Omental fat pad (tissue), 4 donors: ENCODE measurements at places on chromosomes 2 and 18.

DNA sequence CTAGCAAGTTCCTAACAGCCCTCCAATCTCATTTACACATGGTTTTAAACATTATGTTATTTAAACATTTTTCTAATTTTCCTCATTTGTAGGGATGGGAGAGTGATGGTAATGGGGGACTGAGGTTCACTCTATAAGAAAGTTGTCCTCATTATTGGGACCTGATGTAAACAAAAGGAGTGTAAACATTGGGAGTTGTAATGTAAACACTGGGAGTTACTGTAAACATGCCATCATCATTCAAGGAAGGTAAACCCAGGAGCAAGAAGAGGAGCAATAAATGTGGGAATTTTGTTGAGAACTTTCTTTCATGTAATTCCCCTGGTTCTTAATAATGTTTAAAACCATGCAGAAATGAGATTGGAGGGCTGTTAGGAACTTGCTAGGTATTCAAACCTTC, 17.8 kb downstream of the RFTN2 start:
- no peak for DNase-seq

- no peak for DNase-seq
These were observed 25.2 kb downstream of the B3GNT2 start for GRCh38 chr2:62221141-62221540.

- DNase-seq, result peak; percentile 17
These were observed 24.4 kb downstream of the ADRA2B start for GRCh38 chr2:96091711-96092572.

DNA sequence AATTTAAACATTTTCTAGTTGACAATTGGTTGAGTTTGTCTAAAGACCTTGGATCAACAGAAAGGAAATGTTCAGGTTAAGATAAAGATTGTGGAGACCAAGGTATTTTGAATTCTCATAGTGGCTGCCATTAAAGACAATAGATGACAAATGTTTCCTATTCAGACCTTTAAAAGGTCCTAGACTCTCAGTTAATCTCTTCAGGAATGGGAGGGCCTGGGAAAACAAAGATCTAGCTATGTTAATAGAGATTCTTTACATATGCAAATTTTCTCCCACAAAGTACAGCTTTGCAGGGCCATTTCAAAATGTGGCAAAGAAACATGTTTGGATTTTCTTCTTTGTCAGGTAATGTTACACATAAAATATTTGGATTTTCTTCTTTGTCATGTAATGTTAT, 403.9 kb downstream of the SPAG16 start:
- no peak for DNase-seq

DNA sequence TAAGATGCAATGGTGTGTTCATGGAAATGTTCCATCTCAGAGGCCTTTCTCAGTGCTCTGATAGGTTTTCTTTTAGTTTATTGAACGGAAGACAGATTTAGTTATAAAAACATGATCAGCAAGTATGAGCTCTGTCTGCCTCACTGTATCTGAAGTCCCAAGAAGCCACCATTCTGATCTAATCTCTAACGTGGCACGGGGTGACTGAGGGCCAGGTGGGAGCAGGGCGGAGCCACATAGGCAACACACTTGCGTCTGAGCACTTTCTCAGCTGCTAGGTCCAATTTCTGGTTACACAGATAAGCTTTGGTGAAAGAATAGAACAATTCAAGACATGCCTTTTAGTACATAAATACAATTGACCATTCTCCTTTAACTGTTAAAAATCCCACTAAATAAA, 60.4 kb downstream of the SNTG2 start:
- DNase-seq, result no peak

DNA sequence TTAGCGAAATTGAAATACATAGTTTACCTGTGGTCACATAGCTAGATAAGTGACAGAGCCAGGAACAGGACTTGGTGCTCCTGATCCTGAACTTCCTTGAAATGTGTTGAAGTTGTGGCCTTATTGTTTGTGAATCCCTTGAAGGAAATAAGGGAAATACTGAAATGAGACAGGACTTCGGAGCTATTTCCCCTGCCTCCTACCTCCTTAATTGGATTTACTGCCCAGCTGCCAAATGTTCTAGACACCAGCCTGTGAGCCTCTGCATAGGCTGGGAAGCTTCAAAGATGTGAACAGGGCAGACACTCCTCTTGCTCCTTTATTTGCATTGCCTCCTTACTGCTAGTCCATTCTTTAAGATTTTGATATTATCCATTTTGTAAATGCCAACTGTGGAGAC, 135.2 kb downstream of the PRPF40A start:
- no peak for DNase-seq

DNA sequence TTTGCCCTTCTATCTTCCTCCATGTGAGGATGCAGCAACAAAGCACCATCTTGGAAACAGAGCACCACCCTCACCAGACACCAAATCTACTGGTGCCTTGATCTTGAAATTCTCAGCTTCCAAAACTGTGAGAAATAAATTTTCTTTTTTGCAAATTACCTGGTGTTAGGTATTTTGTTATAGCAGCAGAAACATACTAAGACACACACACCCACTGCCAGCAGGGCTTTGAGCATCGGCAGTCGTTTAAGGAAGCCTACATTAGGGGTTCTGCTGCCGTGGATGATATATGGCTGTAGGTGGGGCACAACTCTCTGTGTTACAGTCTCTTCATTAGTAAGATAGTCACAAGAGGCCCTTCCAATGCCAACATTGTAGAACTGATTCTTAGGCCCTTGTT, 20.7 kb upstream of the MFSD6 start:
- no peak for DNase-seq

GRCh38 chr2:25197336-25198208, 29.2 kb upstream of the POMC start:
- no peak for DNase-seq

DNA sequence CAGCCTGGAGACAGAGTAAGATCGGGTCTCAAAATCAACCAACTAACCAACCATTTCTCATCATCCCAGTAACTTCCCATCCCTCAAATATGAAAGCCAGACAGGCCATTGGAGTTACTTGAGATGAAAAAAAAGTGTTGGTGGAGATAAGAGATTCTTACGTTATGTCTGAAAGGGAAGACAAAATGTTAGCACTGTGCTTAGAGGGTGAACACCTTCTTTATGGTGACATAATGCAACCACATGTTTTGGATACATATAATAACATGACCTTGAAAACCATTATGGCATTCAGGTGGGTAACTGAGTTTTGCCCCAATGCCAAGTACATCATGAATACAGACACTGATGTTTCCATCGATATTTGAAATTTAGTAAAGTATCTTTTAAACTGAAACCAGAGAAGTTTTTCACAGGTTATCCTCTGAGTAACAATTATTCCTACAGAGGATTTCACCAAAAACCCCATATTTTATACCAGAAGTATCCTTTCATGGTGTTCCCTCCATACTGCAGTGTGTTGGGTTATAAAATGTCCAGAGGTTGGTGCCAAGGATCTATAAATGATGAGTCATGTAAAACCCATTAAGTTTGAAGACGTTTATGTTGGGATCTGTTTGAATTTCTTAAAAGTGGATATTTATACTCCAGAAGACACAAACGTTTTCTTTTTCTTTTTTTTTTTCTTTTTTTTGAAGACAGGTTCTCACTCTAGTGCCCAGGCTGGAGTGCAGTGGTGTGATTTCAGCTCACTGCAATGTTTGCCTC, 45.5 kb downstream of the AAK1 start:
- DNase-seq, result no peak

DNA sequence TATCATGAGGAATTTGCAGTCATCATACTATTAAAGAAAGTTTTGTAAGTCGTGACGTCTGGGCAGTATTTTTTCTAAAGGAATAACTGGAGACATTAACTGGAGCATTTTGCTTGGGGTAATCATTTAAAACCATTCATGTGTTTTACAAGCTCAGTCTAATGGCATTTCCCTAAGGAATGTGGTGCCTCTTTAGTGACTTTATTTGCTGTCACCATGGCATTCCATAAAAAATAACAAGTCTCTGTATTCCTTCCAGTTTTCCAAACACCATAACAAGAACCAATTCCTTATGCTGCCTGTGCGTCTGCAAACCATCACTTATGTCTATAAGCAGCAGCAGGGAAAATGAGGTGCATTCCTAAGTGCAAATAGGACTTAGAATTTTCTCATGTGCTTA, 82.8 kb downstream of the EPB41L3 start:
- no peak for DNase-seq

DNA sequence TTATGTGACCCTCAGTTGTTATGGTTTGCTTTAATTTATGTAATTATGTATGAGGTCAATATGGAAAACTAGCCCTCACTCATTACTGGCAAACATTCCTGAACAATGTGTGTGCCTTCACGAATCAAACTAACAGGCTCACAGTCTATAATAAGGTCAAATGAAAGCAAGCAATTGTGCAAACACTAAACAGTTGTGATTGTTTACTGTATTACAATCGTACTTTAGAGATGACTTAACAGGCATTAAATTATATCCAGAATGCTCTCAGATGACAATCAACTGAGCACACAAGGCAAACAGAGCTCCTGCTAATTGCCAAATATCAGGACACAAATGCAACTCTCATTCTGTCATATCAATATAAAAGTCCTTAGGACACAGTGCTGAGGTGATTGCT, 29.5 kb downstream of the COL5A2 start:
- no peak for DNase-seq

GRCh38 chr2:20080428-20080827, 29.0 kb upstream of the LAPTM4A start:
- DNase-seq, result no peak

DNA sequence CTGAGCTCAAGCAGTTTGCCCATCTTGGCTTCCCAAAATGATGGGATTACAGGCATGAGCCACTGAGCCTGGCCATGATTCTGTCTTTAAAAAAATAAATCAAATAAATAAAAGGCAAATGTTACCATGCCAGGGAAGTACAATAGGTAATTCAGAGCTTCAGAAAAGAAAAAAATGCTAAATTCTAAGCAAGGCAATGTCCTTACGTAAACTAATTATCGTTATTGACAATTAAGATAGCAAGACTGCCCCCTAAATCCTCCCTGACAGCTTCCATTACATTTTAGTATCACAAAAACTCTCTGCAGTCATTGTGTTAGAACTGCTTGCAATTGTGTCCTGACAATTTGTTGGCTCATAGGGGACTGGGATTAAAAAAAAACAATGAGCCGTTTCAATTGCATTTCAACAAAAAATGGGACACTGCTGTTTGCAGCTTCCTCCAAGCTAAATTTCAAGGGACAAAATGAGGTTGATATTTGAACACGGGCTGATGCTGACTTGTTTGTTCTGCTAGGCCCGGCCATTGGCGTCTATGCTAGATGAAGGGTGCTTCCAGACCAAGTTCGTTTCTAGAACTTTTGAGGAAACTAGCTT, 88.9 kb downstream of the MOGAT1 start:
- no peak for DNase-seq

DNA sequence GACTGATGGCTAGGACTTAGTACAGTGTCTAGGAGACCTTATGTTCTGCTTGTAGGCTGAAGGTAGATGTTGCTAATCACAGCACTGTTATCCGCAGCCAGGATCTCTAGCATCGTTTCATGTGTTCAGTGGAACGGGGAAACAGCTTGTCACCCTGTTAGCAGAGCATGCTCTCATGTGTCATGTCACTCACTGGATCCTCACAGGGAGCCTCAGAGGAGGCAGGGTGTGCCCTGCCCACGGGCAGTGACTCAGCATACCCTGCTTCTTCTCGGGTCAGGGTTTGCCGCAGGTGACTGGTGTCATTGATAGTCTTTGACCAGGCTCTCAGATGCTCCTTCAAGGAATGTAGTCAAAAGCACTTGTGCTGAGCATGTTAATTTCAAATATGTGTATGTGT, 44.4 kb downstream of the RPIA start:
- no peak for DNase-seq

GRCh38 chr18:30208546-30208945, 834.0 kb downstream of the DSC3 start:
- no peak for DNase-seq

GRCh38 chr2:56515399-56515798, 331.6 kb downstream of the CCDC85A start:
- DNase-seq, result no peak

GRCh38 chr18:55544014-55544413, 44.0 kb downstream of the TCF4 start:
- DNase-seq, result no peak

GRCh38 chr2:189014449-189015138, 40.4 kb downstream of the COL3A1 start:
- DNase-seq, result no peak

DNA sequence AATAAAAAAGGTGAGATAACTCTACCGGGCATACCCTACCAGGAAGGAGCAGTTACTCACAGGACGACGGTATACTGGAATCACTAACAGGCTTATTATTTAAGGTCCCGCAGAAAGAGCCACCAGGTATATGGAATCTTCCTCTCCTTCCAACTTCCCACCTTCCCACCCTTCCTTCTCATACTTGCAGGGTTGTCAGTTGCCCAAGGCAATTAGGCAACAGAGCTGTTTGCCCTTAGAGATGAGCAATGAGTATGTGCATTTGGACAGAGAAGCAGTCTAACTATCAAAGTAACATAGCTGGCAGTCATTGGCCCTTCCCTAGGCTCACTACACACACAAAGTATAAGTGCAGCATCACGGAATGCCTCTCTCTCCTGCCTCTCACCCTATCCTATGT, 32.1 kb upstream of the EVA1A start:
- no peak for DNase-seq

DNA sequence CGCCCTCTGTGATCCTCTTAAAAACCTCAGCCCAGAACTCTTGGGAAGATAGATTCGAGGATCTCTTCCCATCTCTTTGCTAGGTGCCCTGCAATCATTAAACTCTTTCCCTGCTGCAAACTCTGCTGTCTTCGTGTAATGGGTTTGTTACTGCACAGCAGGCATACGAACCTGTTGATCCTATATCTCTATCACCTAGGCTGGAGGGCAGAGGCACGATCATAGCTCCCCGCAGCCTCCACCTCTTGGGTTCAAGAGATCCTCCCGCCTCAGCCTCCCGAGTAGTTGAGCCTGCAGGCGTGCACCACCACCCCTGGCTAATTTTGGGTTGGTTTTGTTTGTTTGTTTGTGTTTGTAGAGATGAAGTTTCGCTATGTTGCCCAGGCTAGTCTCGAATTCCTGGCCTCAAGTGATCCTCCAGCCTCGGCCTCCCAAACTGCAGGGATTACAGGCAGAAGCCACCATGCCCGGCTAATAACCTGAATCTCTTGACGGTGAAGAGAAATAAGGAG, 493 bp upstream of the BBS5 start:
- DNase-seq, result no peak
